Activated CD8-positive, alpha-beta memory T cell treated with anti-CD3 and anti-CD28 coated beads for 1 hour (primary cell): ENCODE measurements at places on chromosomes 12 and 14.

DNA sequence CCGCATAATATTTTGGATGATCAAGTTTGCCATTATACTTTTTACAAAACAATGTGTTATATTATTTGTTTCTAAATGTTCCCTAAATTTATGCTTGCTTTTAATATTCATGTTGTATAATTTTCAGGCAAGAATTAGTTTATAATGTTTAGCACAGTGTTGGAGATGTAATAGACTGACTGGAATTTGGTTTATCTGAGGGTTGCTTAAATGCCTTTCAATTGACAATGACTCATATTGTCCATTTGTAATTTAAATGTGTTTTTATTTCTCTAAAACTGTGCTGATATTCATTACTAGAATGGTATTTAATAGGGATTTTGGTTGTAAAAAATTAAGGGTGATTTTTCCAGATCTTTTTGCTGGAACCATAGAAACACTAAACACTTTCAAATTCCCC is 788.4 kb downstream of the SLC6A15 start:
- no peak for DNase-seq

DNA sequence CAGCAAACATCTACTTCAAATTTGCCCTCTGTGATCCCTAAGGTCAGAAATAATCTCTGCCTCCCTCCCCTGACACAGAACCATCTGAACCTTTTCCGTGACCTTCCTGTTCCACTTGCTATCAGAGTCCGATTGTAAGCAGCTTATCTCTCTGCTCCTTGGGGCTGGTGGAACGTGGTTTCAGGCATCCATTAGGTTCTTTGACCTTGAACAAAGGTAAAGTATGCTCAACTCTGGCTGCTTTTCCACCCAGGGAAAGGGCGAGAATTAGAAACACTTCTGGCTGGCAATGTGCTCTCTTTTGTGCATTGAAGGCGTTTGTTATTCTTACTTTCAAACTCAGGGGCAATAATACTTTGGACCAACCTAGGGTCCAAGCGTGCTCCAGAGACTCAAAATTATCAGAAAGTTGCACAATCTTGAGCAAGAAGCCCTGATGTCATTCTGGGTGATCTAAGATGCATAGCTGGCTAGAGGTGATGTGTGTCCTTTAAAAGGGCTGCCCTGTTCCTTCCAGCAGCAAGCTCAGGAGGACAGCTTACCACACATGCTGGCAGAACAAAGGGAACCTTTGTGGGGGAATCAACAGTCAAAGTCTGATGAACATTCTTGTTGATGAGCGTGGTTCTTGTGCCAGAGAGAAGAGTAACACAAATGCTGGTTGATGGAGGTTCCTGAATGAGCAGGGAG is 29.8 kb downstream of the ADGRD1 start:
- no peak for DNase-seq

DNA sequence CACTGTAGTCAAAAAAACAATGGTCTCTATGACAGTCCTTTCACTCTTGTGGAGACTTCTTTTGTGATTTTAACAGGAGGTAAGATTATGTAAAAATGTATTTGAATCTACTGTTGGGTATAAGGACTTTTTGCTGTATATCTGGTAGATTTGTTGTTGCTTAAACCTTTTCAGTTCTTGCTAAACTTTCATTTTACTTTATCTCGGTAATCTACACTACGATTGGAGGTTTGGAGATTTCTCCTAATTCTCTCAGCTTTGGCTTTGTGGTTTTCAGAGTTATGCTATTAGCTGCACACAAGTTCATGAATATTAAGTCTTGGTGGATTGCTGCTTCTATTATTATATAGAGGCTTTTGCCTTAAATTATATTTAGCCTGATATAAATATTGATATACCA is 116.6 kb upstream of the HIF1A start:
- DNase-seq, result no peak

- DNase-seq, result no peak
Measured at GRCh38 chr14:30355431-30355913, 203.5 kb upstream of the G2E3 start.

DNA sequence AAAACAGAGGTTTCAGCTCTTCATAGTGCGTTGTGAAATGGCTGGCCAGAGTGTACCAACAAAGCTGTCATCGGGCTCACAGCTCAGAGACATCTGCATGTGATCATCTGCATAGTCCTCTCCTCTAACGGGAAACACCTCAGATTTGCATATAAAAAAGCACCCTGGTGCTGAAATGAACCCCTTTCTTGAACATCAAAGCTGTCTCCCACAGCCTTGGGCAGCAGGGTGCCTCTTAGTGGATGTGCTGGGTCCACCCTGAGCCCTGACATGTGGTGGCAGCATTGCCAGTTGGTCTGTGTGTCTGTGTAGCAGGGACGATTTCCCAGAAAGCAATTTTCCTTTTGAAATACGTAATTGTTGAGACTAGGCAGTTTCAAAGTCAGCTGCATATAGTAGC is 14.3 kb upstream of the PAPLN start:
- DNase-seq, result no peak

GRCh38 chr12:24678436-24678835 is 270.5 kb downstream of the BCAT1 start:
- DNase-seq, result no peak

DNA sequence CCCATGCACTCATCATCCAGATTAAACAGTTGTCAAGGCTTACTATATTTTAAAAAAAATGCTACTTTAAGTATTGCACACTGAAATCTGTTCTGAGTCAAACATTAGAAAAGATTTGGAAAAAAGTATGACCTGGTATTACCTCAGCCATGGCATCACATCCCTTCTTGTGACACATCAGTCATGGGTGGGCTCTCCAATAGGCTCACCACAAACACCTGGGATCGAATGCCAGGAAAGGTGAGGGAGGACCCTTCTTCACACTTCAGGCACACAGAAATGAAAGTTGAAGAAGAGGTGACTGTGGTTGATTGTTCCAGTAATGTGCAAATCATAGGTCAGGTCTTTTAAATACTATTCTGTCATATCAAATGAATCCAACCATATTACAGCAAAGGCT is 36.6 kb upstream of the GZMB start:
- DNase-seq, result no peak

DNA sequence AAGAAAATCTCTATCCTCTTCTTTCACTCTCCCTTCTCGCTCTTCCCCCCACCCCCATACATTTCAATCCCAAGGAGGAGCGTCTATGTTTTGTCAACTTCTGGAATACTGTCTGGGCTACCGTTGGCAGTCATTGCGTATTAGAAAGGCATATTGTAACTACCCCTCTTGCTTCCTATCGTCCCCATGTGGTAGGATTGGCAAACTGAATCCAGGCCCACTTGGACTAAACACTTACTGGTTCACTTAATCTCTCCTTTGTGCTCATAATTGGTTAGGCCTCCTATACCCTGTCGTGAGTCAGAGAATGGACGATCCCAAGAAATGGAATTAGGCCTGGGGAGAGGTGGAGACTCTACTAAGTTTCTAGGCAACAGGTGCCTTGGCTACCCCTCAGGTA is 68.8 kb upstream of the SLC8A3 start:
- DNase-seq, result no peak

DNA sequence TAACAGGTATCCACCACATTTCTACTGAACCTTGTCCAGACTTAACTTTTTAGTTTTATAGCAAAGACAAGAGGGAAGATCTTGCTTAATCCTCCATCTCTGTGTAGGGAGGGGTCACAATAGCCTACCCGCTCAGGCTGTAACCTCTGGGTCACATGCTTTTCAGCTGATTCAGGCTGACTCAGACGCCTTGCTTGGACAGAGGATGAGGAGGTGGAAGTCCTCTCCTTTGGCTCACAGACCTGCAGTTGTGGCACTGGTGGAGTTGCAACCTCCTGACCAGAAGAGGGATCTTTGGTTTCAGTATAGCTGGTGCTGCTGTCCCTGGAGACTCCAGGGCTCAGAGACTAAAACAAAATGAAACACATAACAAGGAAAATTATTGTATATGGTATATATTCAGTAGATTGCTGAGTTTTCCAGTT is 16.2 kb downstream of the ACIN1 start:
- DNase-seq, result no peak

DNA sequence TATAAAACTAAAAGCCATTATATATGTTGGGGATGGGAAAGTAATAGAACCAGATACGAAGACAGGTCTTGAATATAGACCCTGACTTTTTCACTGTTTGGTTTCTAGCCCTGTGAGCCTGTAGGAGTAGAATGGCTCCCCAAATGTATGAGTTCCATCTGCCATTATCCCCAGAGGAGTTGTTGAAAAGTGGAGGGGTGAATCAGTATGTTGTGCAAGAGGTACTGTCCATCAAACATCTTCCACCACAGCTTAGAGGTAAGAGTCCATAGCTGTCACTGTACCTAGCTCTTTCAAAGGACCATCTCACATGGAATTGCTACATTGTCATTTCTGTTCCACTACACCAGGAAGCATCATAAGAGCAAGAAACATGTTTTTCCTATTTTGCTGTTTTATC is 1.1 kb downstream of the NCAPD2 start:
- no peak for DNase-seq

DNA sequence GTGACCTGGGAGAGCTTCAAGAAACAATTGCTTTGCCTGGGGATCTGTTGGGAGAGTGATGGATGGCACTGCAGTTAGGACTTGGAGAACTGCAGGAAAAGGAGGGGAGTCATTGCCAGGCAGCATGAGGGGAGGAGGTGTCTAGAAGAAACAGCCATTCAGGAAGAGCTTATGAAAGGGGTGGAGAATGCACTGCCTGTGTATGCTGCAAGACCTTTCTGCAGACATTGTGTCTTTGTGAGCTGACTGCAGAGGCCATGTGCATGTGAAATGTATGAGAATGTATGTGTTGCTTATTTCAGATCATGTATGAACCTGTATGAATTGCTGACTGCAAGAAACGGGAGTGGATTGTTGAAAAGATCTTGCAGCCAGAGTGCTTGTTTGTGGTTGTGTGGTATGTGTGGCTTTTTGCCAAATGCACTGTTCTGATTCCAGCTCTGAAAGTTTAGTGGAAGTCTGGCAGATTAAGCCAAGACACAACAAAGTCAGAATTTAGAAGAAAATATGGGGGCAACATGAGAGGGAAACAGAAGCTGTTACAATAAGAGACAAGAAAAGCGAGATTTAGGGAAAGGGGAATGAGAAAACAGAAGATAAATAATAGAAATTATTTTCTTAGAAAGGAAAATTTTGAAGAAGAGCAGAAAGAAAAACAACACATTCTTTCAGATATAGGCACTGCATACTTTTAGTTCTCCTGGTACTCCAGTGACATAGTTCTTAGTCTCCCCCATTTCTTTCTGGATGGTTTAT is 9.8 kb upstream of the RIMKLB start:
- DNase-seq, result no peak

DNA sequence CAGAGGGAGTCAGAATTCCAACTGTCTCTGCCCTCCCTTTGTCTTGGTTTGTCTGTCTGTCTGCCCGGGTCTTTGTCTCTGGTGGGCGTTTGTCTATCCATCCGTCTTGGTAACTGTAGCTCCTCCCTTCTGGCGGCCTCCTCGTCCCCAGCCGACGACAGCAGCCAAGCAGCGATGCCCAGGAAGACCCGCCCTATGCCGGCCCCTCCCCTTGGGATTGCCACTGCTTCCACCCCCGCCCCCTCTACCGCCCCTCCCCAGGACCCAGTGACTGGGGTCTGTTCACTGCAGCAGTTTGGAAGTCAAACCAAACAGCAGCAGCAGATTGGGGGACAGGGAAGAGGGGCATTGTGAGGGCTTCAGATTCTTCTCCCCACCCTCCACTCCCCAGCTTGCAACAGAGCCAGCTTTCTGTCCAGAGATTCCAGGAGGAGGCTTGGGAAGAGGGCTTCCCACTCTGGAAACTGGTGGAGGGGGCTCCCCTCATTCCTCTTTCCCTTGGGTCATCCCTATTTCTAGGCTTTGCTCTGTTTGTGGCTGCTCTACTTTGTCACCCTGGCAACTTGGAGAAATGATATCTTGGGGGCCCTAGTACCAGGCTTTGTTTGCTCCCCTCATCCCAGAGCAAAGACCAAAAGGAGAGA is 2.4 kb upstream of the RARG start:
- DNase-seq, result no peak

DNA sequence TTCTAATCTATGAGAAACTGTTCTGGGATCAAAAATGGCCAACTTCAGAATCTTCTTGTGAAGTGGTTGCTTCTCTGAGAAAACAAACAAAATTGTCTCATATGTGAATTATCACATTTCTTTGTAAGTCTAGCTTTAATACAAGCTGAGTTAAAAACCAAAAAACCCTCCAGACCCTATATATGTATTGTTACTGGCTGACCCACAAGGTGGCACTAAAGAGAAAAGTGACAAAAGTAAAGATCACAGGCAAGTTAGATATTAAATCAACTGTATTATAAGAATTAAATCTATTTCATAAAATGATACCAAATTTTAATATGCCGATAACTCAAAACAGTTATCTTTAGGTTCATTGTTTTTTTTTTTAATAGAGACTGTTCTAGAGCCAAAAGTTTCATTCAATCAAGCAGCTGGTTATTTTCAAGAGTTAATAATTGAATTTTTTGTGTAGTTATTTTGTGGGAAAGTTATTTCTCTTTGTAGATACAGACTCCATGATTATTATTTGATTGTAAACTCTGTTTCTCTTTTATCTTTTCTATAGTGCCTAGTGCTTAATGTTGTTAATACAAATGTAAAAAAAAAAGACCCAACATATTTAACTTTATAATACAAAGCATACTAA is 7.5 kb upstream of the TRHDE start:
- DNase-seq, result no peak

DNA sequence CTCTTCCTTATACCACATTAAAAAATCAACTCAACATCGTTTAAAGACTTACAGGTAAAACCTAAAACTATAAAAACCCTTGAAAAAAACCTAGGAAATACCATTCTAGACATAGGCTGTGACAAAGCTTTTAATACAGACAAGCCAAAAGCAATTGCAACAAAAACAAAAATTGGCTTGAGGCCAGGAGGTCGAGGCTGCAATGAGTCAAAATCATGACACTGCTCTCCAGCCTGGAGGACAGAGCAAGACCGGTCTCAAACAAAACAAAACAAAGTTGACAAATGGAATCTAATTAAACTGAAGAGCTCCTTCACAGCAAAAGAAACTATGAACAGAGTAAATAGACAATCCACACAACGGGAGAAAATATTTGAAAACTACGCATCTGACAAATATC is 1057.8 kb downstream of the FSCB start:
- DNase-seq, result no peak

DNA sequence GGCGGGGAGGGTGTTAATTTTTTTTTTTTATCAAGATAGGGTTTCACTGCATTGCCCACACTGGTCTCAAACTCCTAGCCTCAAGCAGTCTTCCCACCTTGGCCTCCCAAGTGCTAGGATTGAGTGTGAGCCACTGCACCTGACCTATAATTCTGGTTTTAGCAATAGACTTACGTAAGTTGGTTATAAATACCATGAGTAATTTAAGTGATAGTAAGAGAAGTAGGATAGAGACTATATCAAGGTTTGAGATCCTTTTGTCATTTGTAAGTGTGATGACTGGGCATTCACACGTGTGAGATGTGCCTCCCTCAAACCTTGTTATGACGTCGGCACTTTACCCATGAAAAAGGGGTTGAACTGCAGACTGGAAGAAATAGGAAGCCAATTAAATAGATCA is 22.5 kb downstream of the SINHCAF start:
- DNase-seq, result no peak

GRCh38 chr12:109241936-109242335 is 67.1 kb downstream of the FOXN4 start:
- DNase-seq, result no peak
